ENCODE measurements at places on chromosomes 7 and 10.

DNA sequence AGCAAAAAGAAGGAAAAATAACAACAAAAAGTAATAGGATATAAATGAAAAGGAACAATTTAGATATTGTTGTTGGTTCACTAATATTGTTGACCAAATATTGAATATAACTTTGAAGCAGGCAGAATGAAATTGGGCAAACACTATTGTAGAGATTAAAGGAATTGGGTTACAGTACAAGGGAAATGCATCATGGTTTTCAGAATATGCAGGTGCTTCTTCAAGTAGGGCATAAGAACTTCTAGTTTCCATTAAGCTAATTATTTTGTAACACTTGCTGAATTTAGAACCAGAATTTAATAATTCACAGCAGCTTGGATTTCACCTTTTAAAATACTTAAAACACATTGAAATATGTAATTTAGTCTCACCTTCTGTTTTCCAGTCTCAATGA is 36.5 kb downstream of the RPA3 start:
- DNase-seq: no peak

GRCh38 chr7:123314886-123315285 is 115.1 kb upstream of the SLC13A1 start:
- no peak for DNase-seq

GRCh38 chr7:127802845-127803244 is 150.9 kb downstream of the SND1 start:
- DNase-seq: no peak

- DNase-seq: no peak
These were observed 29.8 kb downstream of the ADAP1 start for GRCh38 chr7:924541-925231.

DNA sequence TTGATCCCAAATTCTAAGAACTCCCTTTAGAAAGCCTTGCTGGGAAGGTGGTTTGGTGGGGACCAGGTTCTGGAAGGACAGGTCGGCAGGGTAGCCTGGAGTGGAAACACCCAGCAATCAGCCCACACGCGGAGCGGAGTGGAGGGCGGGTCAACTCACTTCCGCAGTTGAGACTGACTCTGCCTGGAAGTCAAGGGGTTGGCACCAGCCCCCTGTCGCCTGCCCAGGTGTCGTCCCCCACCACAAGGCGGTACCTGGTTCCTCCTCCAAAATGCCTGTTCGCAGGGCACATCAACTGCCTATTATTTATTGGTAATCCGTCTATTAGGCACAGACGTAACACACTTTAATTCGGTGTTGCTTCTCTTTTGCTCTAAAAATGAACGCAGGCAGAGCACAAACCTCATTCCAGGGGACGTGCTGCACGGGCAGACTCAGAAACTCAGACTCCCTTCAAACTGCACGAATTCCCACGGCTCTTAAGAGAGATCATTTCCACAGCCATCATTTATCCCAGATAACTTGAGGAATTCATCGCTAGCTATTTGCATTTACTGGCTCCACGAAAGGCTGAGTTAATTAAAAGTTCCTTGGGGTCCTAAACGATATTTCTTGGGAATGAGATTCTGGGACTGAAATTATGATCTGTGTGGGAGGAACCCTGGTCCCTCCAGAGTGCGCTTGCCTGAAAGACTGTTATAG is 248.2 kb upstream of the PPP2R2D start:
- DNase-seq: peak; percentile 81

DNA sequence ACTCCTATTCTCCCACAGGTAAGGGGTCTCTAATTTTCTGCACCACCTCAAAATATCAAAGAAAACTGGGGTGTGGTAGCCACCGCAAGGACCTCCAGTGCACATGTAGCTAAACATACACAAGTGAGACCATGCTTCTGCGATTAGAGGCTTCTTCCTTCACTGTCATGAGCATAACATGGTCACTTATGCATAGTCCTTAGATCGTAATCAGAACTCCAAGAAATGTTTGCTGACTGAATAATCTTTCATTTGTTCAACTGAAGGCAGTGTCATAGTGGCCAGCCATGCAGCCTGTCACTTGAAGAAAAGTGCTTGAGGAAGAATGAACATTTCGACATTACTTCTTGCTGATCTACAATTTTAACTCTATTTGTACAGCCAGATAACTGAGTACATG is 14.6 kb downstream of the TWIST1 start:
- no peak for DNase-seq

DNA sequence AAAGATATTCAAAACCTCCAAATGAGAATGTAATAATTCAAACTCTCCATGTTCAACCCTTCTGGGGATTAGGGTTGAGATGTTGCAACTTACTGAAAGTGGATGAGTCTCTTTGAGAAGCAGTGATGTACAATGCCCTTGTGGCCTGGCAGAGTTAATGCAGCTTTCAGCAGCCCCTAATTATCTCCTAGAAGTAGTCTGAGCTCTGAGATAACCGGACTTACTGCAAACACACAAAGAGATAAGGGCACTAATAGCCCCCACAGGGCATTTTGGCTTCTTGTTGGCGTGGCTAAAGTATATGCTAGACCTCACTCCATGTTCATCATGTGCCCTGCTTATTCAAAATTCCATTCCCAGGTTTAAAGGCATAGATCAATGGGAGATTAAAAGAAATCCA is 404.7 kb downstream of the NEBL start:
- DNase-seq: no peak

DNA sequence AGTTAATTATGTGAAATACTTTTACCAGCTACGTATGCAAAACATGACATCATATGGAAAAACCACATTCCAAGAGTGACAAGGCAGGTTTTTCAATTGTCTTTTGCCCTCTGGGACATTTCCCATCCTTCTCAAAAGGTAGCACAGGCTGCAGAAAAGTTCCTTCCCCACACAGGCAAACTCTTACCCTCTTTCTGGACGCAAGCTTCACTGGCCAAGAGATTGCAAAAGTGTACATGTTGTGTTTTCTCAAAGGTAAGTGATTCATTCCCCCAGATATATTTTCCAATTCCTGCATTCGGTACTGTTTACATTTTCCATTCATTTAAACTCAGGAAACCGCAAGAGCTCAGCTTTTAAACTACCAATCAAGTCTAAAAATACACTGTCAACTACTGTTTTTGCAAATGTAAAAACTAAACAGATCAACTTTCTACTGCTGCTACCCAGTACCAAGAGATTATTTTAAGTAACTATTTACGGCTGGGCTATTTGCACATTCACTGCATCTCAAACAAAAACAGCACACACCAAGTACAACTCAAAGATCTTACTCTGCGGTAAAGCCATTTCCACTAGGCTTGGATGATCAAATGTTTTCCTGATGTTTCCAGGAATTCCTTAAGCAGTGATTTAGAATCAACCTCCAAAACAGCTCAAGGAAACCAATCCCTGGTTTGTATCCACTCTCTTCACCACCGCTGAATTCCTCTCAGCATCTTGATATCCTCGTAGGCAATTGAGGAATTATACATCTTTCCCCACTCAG is 233.6 kb upstream of the CCDC6 start:
- DNase-seq: peak; percentile 13

DNA sequence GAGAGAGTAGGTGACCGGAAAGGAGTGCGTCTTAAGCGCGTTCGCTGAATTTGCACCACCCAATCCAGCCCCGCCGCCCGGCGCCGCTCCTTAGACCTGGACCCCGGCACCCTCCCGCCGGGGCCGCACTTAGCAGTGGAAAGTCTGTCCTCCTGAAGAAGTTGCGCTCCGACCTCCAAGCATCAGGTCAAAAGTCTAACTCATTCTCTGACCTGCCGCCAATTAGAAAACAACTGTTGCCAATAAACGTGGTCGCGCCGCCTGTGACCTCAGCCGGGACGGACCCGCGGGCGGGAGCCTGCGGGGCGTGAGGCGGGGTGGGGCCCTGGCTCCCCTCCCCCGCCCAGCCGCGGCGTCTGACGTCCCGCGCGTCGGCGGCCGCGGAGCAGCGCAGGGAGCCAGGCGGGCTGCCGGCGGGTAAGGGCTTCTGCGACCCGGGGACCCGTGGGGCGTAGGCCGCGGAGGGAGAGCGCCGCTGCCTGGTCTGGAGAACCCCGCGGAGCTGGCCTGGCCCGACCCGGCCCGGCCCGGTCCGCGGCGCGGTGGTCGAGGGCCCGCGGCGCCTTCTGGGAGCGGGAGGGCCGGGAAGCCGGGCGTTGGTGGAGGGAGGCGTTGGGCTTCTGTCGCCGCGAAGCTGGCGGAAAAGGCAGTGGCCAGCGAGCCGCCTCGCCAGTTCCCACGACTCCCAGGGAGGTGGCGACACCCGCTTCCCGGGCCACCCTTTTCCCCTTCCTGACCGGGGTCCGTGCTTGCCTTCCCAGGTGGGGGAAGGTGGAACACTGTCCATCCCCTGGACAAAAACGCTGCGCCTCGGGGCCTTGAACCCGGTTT is at the start of gene BCAP29:
Gene BCAP29 (plus strand): TSS at position 362 of the 831 bp plus-strand sequence. CDS start 527 bp downstream, outside the sequence.
- peak; percentile 56 for DNase-seq

DNA sequence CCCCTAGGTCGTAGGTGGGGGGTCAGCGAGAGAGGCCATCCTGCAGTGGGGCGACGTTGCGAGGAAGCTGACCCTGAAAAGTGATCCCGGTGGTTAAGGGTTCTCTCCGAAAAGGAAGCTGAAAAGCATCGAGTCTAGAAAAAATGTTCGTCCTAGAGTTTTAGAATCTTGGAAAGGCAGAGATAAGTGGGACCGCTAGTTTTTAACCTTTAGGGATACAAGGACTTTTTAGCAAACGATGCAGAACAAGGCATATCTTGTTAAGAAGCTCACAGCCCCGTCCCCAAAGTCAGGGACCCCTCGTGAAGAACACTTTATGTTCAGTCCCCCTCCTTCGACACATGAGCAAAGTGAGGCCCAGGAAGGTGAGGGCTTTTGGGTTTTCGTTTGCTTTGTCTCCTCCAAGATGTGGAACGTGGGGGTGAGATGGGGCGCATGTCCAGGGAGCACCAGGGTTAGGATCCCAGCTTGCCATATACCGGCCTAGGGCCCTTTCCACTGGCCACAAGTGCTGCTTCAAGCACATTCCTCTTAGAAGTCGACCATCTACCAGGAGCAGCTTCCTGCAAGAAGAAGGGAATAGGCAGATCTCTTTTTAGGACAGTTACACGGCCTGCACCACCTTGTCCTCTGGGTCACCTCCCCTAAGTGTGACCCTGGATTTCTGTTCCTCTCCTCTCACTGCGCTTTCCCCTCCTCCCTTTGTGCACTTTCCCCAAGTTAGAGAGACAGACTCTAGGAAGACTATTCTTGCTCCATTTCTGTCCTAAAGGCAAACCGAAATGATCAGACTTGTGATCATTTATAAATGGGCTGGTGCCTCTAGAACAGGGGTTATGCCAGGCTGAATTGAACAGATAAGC is 969 bp downstream of the SLC35G1 start:
- DNase-seq: no peak

DNA sequence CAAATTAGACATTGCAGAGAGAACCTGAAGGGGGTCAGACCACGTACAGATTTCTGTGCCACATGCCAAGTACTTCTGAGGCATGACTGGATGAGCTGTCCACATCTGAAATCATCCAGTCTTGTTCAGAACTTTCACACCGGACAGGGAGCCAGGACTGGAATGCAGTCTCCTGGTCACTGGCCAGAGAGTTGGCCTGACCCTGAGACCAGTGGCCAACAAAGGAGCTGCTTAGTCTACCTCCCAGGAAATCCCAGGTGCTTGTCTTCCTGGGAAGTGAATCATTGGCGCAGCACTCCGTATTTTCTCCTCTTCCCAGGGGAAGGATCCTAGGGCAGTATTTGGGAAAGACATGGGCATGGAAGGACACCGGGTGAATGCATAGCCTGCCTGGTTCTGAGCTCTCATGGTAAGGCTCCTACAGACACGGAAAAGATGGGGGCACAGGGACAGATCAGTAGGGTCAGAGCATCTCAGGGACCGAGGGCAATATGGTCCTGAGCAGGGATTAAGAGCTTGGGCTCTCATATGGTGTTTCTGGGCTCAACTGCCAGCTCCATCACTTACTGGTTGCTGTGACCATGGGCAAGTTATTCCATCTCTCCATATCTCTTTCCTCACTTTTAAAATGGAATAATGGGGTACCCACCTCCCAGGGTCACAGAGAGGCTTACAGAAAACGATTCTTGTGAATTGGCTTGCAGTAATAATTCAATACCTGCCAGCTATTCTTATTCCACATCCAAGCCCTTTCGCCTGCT is 1.3 kb upstream of the SCD start:
- DNase-seq: no peak

DNA sequence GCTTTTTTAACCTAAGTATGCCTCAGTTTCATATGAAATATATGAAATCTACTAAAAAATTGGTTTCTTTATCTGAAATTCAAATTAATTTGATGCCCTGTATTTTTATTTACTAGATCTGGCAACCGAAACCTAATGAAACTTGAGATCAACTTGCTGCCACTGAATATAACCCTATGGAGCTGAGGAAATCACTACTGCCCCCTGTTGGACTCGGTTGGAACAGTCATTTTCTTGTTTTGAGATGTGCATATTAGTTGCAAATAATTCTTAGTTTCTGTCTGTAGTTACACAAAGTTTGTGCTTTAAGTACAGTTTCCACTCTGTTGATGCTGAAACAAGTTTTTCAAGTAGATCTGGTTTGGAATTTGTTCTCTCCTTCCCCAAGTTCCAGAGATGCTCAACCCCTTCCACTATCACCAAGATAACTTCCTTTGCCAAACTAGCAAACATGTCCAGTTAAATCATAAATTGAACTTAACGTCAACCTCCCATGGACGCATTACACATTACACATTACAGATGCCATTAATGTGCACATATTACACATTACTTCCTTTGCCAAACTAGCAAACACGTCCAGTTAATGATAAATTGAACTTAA is 22.2 kb upstream of the EXOC4 start:
- peak; percentile 31 for DNase-seq

GRCh38 chr10:127881262-127881661 is 11.5 kb downstream of the CLRN3 start:
- DNase-seq: no peak

GRCh38 chr10:16887565-16887964 is 70.3 kb upstream of the RSU1 start:
- no peak for DNase-seq

GRCh38 chr7:35038354-35038753 is 1.1 kb upstream of the DPY19L1 start:
- no peak for DNase-seq

GRCh38 chr7:73717025-73717807 is 2.3 kb downstream of the STX1A start:
- DNase-seq: no peak

DNA sequence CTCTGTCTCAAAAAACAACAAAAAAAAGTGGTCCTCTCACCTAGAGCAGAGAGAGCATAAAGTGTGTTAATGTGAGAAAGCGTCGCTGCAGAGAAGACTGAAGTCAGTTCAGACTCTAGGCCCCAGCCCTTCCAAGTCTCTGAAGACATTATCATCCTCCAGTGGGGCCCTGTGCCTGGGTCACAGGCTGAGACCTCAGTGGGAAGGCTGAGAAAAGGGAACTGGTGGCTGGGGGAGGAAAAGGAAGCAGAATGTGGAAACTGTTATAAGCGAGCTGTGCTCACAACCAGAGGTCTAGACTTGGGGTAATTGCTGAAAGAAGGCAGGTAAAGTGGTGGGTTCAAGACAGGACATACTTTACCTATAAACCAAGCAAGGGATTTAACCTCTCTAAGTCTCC is 4.9 kb upstream of the RRP12 start:
- DNase-seq: no peak

GRCh38 chr7:157830331-157830730 is 493.5 kb downstream of the DNAJB6 start:
- no peak for DNase-seq
